ENCODE measurements at places on chromosomes 5 and 9.

DNA sequence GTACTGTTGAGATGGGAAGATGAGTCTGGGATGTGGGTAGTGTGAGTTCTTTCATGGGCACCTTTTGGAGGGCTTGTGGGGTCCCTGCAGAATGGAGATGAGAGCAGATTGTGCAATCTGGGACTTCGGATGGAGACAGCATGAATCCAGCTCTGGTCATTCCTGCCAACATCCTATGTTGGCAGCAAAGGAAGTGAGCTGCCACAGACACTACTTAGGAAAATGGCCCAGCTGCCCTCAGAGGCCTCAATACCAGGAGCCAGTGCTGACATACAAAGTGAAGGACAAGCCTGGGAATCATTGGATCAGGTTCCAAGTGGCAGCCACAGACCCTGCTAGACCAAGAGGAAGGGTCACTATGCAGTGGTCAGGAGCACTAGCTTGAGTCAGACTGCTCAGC is 402.8 kb downstream of the CDK5RAP2 start:
- no peak for DNase-seq
- no peaks in the 10 kb centered on the region for H3K27me3 ChIP-seq
- no peaks in the 10 kb centered on the region for H3K36me3 ChIP-seq

DNA sequence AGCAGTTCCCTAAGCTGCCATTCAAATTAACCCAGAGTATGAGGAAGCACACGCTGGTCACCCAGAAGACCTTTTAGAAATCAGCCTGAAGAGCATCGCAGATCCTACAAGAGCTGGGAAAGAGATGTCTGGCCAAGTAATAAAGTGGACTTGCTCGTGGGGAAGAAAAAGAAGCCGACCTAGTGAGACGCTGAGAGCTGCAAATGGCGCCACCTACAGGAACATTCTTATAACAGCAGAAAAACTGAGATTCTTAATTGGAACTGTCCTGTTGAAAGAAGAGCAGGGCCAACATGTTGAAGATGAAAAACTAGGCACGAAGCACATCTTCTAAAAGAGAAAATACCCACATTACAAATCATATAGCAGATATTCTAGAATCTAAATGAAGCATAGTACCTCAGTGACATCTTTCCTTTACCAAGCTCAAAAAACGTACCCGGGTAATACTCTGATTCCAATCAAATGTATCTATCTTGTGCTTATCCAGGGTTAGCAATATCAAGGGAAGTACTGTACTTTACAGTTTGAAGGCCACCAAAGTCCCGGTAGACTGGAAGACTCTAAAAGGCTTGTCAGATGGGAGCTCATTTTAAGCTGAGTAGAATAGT is 3.9 kb upstream of the GNAQ start:
- H3K4me1 ChIP-seq = peaks cover 8% of the 10 kb centered on the region
- no peak overlapping the region for H3K4me3 ChIP-seq
- no peaks in the 10 kb centered on the region for H3K27me3 ChIP-seq
- H3K36me3 ChIP-seq = no peaks in the 10 kb centered on the region

GRCh38 chr9:19445452-19445851 is 36.6 kb downstream of the ACER2 start:
- H3K4me1 ChIP-seq = no peaks in the 10 kb centered on the region
- no peak overlapping the region for H3K27ac ChIP-seq
- H3K36me3 ChIP-seq = no peaks in the 10 kb centered on the region
- no peak overlapping the region for H3K4me3 ChIP-seq

- H3K27me3 ChIP-seq = no peaks in the 10 kb centered on the region
- no peak overlapping the region for H3K27ac ChIP-seq
- H3K4me3 ChIP-seq = no peak overlapping the region
- peaks cover 40% of the 10 kb centered on the region for H3K4me1 ChIP-seq
- no peak for DNase-seq
These were observed 51.7 kb downstream of the FBXW11 start for GRCh38 chr5:171954721-171955120.

GRCh38 chr5:132776938-132777208 is 166 bp downstream of the SEPTIN8 start:
- peak overlapping the region; percentile 66 for H3K4me3 ChIP-seq
- no peaks in the 10 kb centered on the region for H3K27me3 ChIP-seq
- peaks cover 11% of the 10 kb centered on the region for H3K4me1 ChIP-seq
- no peaks in the 10 kb centered on the region for H3K36me3 ChIP-seq
- no peak for DNase-seq

GRCh38 chr9:88604836-88605511 is 70.0 kb downstream of the NXNL2 start:
- no peaks in the 10 kb centered on the region for H3K4me1 ChIP-seq
- peak overlapping the region; percentile 0 for H3K4me3 ChIP-seq
- no peaks in the 10 kb centered on the region for H3K36me3 ChIP-seq
- peak overlapping the region; percentile 81 for H3K27ac ChIP-seq
- DNase-seq = no peak

DNA sequence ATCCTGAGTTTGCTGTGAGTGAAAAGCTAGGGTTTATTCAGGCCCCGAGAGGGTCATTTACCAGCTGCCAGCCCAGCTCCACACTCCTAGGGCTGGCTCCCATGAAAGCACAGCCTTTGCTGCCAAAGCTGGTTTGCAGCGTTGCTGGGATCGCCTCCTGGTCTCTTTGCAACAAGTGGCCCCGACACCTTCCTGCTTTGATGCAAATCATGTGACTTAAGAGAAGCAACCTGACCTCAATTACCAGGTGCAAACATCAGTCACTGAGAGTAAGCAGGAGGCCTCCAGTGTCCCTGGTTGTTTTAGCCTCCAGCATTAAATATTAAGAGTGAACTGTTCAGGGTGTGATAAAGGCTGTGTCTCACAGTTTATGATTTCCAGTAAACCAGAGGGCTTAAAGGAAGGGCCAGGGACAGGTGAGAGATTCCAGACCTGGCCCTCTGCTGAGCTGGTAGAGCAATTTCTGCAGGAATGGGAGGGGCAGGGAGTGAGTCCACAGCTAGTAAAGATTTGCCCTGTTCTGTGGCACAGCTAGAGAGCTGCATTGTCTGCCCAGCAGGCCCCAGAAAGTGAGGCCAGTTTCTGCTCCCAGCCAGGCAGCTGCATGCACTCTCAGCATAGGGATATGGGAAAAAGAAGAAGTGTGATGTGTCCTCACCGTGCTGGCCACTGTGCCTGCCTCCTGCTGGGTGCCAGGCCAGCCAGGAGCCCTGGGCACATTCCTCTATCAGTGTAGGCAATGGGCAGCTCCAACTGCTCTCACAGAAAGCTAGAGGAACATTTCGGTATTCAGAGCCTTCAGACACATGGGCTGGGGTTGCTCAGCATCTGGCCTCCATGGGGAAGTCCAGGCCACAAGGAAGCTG is 58.0 kb downstream of the SLC22A5 start:
- no peaks in the 10 kb centered on the region for H3K27me3 ChIP-seq
- peak overlapping the region; percentile 55 for H3K27ac ChIP-seq
- no peak for DNase-seq

DNA sequence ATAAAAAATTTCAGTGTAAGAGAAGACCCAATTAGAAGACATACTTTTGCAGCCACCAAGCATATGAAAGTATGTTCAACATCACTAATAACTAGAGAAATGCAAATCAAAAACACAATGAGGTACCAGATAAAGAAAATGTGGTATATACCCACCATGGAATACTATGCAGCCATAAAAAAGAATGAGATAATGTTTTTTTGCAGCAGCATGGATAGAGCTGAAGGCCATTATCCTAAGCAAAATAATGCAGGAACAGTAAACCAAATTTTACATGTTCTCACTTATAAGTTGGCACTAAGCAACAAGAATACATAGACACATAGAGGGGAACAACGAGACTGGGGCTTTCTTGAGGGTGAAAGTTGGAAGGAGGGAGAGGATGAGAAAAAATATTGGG is 6.9 kb upstream of the SPATA9 start:
- no peak overlapping the region for H3K27ac ChIP-seq
- no peaks in the 10 kb centered on the region for H3K4me1 ChIP-seq
- no peaks in the 10 kb centered on the region for H3K27me3 ChIP-seq
- H3K36me3 ChIP-seq = no peaks in the 10 kb centered on the region
- no peak for DNase-seq

DNA sequence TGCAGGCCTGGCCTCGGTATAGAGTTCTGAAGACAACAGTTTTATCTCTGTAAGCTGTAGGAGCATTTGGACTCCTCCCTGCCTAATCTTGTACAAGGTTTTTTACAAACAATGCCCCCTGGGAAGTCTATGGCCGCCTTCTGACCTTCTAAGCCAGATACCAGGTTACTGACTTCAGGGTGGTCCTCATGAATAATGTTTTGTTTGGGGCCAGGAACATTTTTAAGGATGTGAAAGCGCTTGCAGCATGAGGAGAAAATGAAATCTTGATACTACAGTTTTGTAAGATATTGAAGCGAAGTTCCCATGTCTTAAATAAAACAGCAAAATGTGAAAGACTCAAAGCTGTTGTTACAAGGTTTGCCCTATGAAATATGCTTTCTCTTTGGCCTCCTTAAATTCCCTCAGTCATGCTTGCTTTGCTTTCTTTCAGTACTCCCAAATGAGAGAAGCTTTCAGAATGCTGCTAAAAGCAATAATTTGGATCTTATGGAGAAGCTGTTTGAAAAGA is 5.2 kb downstream of the ANKDD1B start:
- peaks cover 2% of the 10 kb centered on the region for H3K4me1 ChIP-seq
- no peak overlapping the region for H3K27ac ChIP-seq
- DNase-seq = no peak
- H3K27me3 ChIP-seq = no peaks in the 10 kb centered on the region
- H3K36me3 ChIP-seq = no peaks in the 10 kb centered on the region

GRCh38 chr5:76391014-76391413 is 12.1 kb upstream of the IQGAP2 start:
- no peak for DNase-seq
- no peaks in the 10 kb centered on the region for H3K4me1 ChIP-seq
- H3K27ac ChIP-seq = no peak overlapping the region
- H3K4me3 ChIP-seq = no peak overlapping the region
- no peaks in the 10 kb centered on the region for H3K27me3 ChIP-seq

- no peak overlapping the region for H3K4me3 ChIP-seq
- H3K27ac ChIP-seq = no peak overlapping the region
- no peaks in the 10 kb centered on the region for H3K36me3 ChIP-seq
- H3K27me3 ChIP-seq = no peaks in the 10 kb centered on the region
- no peak for DNase-seq
- peaks cover 2% of the 10 kb centered on the region for H3K4me1 ChIP-seq
These were observed 243.6 kb upstream of the PANK3 start for GRCh38 chr5:168822745-168823281.

GRCh38 chr9:2320114-2320513 is 301.5 kb upstream of the VLDLR start:
- H3K27ac ChIP-seq = no peak overlapping the region
- H3K4me1 ChIP-seq = no peaks in the 10 kb centered on the region
- no peak overlapping the region for H3K4me3 ChIP-seq

Measured in ascending aorta (tissue), 2 donors.